Activated CD4-positive, alpha-beta T cell treated with anti-CD3 and anti-CD28 coated beads, Interleukin-10, Interleukin-2, amounts not matched to agents 100 ng/mL and 50 ng/mL, durations not matched to agents 16 hours and 8 hours (primary cell): ENCODE measurements at places on chromosomes 6 and 20.

GRCh38 chr6:114140416-114140815 lies 169.5 kb upstream of the HDAC2 start:
- DNase-seq: no peak

DNA sequence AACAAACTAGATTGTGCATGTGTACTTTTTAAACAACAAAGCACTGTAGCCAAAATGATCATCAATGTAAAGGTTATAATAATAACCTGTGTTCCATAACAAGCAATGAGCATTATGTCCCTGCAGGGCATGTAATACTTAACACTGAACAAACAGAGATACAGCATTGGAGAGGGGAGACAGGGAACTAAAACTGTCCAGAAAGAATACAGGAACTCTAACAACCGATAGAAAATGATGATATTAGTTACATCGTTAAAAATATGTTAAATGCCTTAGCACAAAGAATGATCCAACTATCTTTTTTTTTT lies 80.5 kb downstream of the COL9A1 start:
- no peak for DNase-seq

DNA sequence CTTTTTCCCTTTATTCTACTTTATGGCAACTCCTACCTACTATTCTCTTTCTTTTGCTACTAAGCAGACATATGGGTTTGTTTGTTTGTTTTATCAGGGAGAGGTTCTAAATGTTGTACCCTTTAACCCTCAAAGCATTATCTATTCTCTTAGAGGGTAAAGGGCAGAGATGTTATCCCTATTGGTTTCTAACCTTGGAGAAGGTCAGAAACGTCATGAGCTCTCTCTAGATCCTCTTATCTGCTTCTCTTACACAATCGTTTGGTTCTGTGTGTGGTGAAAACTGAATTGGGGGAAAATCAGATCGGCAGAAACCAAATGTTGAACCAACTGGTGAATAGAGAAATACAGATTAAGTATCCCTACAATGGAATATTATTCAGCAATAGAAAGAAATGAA lies 6.4 kb upstream of the MPC1 start:
- DNase-seq: no peak

DNA sequence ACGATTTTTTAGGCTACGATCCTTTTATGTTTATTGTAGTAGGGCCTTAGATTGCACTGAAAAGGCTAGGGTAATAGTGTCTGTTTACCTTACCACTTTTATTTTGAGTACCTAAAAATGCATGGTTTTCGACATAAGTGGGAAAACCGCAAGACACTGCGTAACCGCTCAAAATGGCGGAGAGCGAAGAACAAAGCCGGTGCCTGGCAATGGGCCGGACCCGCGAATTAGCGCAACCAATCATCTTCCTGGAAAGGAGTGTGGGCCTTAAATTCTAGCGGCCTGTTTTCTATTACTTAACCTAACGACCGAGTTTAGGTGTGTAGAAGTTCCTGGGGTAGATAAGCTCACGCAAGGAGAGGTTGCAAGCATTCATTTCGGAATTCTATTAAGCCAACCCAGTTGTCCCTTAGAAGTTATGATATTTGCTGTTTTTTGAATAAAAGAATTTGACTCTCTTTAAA lies 118.0 kb downstream of the HFE start:
- peak; percentile 92 for DNase-seq

DNA sequence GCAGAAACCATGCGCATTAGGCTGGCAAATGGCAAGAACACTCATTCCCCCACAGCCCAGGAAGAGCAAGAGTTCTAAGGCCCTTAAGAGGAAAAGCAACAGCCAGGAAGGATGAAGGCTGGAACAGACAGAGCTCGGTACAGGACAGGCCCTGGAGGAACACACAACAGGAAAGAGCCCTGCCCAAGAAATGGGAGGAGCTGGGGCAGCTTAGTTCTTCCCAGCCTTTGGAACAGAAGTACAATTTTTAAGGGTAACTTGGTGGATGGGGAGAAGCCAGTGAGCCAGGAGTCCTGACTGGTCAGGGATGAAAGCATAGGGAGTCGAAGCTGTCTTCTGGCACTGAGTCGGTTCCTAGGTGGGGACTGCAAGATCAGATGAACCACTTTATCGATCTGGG lies 32.4 kb downstream of the OR2B2 start:
- no peak for DNase-seq

DNA sequence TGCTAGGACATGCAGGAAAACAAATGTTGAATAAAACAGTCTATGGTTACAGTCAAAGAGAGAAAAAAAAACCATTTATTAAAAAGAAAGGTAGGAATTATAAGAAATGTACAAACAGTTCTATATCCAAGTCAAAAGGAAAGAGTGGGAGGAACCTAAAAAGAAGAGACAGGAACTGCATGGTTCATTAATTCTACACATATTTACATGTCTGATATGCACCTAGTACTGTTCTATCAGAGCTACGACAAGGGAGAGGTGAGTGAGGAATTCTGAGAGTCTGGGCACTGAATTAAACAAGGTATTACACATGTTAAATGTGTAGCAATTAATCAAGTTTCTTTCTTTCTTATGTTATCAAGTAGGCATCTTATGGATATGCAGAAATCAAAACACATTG lies 41.9 kb downstream of the SYCP2 start:
- no peak for DNase-seq

DNA sequence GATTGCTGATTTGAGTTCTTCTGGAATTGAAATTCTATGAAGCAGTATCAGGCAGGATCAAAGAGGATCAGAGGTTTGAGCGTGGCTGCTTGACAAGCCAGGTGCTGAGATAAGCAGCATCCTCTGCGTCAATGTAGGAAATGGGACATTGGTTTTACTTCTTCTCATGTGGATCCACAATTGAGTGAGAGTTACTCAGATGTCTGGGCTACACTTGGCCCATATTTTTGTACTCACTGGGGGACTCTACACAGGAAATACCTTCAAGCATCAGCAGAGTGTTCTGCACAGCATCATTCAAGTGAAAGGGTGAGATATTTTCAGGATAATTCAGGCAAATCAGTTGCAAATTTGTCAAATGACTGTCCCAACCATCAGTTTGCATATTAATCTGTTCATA lies 613.9 kb upstream of the ARID1B start:
- no peak for DNase-seq

GRCh38 chr6:29791162-29791561 lies 36.5 kb upstream of the HLA-G start:
- no peak for DNase-seq

- no peak for DNase-seq
Measured at GRCh38 chr20:58842276-58842675, 8.4 kb downstream of the GNAS-AS1 start.

- DNase-seq: no peak
Measured at GRCh38 chr6:129623008-129623732, 86.8 kb downstream of the ARHGAP18 start.

GRCh38 chr20:63969838-63970713 lies at the start of gene ZNF512B:
ZNF512B (minus strand) TSS chr20:63969930; CDS start chr20:63967950, 1,980 bp downstream.
- peak; percentile 83 for DNase-seq

DNA sequence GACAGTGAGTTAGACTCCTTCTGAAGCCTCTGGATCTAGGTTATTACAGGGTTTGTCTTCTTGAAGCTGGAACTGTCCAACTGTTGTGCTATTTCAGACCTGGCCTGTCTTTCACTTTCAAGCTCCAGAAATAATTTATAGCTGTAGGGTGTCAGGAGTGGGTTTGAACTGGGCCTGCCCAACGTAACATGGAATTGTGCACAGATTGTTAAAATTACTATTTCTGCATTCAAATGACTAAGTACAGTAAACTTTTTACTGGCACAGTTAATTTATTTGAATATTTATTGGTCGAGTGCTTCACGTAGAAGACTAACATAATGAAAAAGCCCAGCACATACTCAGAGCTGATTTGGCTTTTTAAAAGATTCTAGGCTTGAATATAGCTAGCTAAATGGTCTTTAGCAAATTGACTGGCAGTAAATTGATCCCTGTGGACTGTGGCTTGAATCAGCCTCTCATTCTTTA lies 74.3 kb downstream of the ARID1B start:
- no peak for DNase-seq

GRCh38 chr6:11532097-11532496 lies 5.5 kb upstream of the TMEM170B start:
- DNase-seq: no peak

GRCh38 chr6:118953391-118953790 lies 18.4 kb upstream of the MCM9 start:
- no peak for DNase-seq

DNA sequence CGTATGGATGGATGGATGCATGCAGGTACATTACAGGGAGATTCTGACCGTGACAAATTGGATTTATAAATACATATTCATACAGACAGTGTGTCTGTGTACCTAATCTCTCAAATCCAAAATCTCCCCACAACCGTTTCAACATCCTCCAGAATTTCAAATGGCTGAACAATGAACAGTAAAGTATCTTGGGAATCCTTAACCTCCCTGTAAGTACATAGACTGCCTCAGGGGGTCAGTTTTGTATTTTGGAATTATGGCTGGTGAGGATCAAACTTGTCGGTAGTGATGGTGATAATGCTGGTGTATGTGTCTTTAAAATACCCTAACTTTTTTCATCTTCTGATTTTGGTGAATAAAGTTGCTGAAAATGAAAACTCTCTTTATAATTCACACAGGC lies 246.2 kb downstream of the FOXC1 start:
- DNase-seq: no peak

GRCh38 chr6:159730332-159730676 lies 3.0 kb downstream of the WTAP start:
- DNase-seq: no peak

- no peak for DNase-seq
Measured at GRCh38 chr6:156760377-156760776, 16.8 kb upstream of the ARID1B start.

DNA sequence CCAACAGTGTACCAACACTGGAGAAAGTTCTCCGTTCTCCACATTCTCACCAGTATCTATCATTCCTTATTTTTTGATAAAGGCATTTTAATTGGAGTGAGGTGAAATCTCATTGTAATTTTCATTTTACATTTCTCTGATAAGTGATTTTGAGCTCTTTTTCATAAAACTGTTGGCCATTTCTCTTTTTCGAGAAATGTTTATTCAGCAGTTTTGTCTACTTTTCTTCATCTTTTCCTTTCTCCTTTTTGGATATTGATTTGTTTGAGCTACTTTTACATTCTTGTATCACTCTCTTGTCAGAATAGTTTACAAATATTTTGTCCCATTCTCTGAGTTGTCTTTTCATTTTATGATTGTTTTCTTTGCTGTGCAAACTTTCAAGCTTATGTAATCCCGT lies 555.2 kb downstream of the COL12A1 start:
- no peak for DNase-seq

- DNase-seq: peak; percentile 74
Measured at GRCh38 chr6:111159633-111160032, 72.3 kb downstream of the SLC16A10 start.

- peak; percentile 77 for DNase-seq
Measured at GRCh38 chr6:32118782-32119628, 9.0 kb downstream of the ATF6B start.

- DNase-seq: peak; percentile 83
Measured at GRCh38 chr6:112027942-112028674, 25.8 kb upstream of the CCN6 start.
